Activated naive CD4-positive, alpha-beta T cell treated with anti-CD3 and anti-CD28 coated beads, Interleukin-2, amount 50 U/mL, for 16 hours (primary cell): ENCODE measurements at places on chromosomes 5 and 9.

- DNase-seq: no peak
Observed at GRCh38 chr5:84411832-84412605, 27.3 kb upstream of the EDIL3 start.

GRCh38 chr5:178416919-178417318, 173.3 kb downstream of the COL23A1 start:
- DNase-seq: no peak

- DNase-seq: no peak
Observed at GRCh38 chr9:31445960-31446359, 938.5 kb upstream of the ACO1 start.

- no peak for DNase-seq
Observed at GRCh38 chr9:38010918-38011704, 57.9 kb downstream of the SHB start.

- DNase-seq: no peak
Observed at GRCh38 chr5:71862507-71863060, 143.5 kb downstream of the CARTPT start.

GRCh38 chr5:145484158-145484557, 351.0 kb downstream of the PRELID2 start:
- no peak for DNase-seq

DNA sequence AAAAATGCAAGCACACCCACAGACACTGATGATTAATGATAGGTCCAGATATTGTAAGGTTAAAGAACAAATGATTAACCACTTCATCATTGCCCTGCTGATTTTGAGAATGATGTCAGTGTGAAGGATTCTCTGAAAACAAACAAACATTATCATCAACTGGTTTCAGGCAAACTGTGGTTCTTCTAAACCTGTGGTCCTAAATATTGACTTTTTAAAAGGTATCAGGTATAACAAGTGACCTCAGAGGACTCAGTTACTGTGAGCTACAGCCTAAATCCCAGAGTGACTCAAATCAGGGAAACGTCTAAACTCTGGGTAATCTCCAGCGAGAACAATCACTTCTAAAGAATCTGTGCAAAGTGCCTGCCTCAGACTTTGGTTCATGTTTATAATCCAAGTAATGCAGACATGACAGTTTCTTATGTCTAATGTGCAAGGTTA, 172.3 kb upstream of the CDH6 start:
- no peak for DNase-seq

DNA sequence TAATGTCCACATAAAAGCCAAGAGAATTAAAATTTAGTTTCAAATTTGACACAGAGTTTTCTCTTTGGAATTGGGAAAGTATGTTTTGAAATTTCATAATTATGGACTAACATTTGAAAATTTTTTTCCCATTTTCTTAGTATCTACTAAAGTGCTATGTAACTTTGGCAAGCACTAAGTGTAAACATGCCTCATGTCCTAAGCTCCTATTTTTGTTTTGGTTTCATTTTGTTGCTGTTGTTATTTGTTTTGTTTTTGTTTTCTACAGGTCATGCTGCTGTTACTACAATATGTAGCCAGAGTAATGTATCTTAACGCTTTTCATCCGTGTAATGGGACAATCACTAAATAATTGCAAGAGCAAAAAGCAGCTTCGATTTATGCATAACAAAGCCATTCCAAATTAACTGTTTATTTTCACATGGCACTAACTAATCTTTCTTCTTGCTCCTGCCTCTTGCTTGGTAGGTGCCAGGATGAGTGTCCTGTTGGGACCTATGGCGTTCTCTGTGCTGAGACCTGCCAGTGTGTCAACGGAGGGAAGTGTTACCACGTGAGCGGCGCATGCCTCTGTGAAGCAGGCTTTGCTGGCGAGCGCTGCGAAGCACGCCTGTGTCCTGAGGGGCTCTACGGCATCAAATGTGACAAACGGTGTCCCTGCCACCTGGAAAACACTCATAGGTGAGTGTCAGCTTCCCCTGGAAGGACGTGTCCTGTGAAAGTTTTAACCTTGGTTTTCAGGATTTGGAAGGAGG, 107.3 kb upstream of the PRRC1 start:
- no peak for DNase-seq
